ENCODE measurements at places on chromosomes 2 and 18.

DNA sequence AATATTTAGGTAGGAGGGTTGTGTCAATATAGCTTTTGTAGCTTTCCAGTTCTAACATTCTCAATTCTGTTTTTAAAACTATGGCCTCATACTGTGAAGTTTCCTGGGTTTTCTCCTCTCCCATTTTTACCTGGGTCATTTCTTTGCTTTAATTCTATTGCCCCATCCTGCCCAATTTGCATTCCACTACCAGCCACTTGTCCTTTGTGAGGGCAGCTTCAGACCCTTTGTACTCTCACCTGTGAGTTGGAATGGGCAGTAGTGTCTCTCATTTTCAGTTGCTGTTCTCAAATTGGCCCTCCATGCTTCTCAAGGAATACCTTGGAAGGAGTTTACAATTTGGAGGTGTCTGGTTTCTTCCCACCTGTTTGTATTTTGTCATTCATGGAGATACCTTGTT is 108.4 kb downstream of the CAMKMT start:
- DNase-seq = no peak

DNA sequence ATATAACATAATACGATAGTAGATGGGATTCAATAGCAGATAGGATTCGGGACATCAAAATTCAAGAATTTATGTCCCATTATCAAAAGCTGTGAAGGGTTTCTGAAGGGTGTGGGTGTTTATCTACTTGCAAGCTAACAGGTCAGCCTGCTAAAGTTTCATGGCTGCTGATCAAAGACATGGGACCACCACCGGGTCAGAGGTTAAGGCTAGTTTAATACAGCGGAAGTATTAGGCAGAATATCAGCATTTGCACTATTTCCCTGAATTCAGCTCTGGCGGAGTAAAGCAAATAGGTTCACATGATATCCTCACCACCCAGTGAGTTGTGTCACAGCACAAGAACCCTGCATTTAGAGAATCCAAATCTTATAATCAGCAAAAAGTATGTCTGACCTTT is 82.5 kb downstream of the DSEL start:
- DNase-seq = no peak

DNA sequence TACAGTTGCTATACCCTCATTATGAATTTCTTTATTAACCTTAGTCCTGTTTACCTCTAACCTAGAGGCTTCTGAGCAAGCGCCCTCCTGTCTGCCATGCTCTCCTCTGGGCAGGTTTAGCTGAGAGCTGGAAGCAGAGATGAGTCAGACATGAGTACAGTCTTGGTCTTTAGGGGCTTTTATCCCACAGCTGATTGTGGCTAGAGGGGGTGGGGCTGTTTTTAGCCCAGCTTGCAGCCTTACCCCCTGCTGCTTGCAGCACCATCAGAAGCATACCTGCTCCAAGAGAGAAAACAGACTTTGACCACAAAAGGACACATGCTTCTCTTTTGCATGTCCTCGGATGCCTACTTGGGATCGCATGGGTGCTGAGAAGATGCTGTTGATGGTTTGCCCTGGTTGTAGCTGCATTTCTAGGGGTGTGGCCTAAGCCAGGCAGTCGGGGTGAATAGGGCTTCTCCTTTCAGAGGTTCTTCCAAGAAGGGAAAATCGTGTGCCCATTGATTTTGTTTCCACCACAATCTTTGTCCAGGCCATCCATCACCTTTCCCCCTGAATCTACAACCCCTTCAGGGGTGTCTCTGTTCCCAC is 115.0 kb upstream of the LGALSL start:
- DNase-seq = no peak

DNA sequence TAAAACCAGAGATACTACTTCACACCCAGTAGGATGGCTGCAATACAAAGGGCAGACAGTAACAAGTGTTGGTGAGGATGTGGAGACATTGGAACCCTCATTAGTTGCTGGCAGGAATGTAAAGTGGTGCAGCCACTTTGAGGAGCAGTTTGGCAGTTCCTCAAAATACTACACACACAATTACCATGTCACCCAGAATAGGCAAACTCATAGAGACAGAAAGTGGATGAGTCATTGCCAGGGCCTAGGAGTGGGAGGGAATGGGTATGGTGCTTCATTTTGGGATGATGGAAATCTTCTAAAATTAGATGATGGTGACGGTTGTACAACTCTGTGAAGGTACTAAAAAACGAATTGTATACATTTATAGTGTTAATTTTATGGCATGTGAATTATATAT is 54.8 kb downstream of the ATP9B start:
- DNase-seq = no peak

DNA sequence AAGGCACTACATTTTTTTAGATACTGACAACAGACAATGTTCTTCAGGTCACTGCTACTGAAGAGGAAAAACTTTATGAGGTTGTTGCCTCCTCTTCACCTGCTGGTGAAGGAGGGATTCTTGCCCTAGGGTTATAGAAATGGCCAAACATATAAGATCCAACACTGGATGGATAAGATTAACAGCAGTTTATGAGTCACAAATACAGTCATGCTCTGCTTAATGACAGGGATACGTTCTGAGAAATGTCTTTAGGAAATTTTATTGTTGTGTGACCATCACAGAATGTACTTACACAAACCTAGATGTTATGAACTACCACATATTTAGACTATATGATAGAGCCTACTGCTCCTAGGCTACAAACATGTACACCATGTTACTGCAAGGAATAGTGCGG is 57.4 kb upstream of the AMMECR1L start:
- DNase-seq = no peak

DNA sequence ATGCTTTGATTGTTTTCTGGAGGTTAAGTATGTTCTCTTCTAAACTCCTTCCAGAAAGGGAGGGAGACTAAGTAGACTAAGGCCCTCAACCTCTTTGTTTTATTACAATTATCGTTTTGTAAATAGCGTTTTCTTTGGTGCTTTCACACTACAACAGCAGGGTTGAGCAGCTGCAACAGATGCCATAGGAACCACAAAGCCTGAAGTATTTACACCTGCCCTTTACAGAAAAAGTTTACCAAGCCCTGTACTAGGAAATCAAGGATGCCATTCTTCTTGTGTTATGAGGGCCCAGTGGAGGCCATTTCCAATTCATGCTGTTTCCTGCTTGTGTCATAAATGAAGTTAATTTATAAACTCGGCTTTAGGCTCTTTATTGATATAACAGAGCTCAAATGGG is 914.8 kb downstream of the DCDC2C start:
- no peak for DNase-seq

DNA sequence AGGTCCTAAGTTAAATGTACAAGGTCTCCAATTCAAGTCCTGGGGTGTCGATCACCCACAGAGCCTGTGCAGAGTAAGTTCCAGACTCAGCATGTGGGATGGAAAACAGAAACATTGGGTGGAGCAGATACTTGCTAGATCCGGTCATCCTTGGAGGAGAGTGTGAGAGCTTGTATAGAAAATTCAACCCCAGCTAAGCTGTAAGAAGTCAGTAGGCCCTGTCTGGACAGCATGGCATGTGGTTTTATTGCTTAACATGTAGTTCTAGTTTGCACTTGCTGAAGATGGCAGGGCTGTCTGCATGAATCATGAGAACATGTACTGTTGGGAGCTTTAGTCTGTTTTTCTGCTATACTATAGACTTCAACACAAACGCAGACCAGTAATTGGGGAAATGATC is 189.6 kb upstream of the RMP24 start:
- no peak for DNase-seq

DNA sequence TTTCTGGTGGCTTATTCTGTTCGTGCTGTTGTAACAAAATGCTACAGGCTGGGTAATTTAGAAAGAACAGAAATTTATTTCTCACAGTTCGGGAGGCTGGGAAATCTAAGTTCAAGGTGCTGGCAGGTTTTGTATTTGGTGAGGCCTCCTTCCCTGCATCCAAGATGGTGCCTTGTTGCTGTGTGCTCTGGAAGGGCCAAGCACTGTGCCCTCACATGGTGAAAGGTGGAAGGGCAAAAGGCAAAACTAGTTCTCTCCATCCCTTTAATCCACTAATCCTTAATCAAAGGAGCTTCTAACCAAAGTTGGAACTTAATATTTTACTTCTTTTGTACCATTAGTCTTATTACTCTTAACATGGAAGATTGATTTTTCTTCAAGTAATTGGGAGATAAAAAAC is 7.4 kb downstream of the MRPL19 start:
- no peak for DNase-seq

- no peak for DNase-seq
Observed at GRCh38 chr2:18132697-18133096, 254.2 kb downstream of the KCNS3 start.

GRCh38 chr2:20934236-20934635 is 109.6 kb downstream of the APOB start:
- no peak for DNase-seq

GRCh38 chr18:63162271-63163014 is 157.1 kb downstream of the BCL2 start:
- no peak for DNase-seq

DNA sequence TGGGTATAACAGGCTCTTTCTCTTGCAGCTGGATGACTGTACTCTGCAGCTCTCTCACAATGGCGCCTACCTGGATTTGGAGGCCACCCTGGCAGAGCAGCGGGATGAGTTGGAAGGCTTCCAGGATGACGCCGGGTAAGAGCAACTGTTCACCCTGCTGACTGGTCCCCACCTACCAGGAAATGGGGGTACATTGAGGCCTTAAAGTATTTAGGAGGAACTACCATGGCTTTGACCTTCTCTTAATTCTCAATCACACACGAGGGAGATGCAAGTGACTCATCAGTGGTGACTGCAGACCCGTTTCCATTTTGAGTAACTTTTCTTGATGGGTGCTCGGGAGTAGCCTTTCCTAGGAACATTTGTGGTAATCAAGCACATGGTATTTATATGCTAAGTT is 58.0 kb downstream of the FHOD3 start:
- no peak for DNase-seq

GRCh38 chr2:24721470-24721869 is 71.7 kb downstream of the PTRHD1 start:
- no peak for DNase-seq
